ENCODE measurements at places on chromosomes 7 and 10.
A peak's percentile ranks its signal among the peaks of the same experiment; 100 is the strongest.

DNA sequence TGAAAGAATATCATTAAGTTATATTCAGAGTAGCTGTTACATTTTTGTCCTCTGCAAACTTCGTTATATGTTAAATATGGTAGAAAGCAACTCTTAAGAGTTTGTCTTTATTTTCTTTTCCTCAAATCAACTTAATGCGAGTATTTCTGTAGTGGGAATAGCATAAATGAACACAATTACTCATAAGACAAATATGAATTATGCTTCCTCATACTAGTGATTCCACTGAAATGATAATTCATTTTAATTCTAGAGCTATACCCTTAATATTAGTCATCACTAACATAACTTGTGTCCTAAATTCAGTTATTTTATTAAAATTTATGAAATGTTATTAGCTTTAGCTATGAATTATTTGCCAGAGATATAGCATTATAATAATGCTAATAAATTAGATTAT is 820.6 kb upstream of the KCND2 start:
- DNase-seq, result no peak

DNA sequence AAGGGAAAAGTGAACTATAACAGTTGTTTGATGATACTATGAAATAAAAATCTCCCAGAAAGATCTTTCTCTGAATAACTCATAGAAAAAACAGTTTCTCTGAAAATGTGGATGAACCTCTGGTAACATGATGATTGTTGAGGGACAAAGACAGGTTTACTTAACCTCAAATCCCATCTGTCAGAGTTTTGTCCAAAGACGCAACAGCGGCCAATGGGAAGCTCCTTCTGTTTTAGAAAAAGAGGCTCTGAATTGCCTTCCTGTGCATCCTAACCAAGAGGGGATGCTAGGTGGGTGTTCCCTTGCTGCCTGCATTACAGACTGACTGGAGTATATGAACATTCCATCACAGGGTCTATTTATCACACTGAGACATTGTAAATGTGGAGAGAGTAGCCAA is 8.9 kb upstream of the HYCC1 start:
- DNase-seq, result no peak

DNA sequence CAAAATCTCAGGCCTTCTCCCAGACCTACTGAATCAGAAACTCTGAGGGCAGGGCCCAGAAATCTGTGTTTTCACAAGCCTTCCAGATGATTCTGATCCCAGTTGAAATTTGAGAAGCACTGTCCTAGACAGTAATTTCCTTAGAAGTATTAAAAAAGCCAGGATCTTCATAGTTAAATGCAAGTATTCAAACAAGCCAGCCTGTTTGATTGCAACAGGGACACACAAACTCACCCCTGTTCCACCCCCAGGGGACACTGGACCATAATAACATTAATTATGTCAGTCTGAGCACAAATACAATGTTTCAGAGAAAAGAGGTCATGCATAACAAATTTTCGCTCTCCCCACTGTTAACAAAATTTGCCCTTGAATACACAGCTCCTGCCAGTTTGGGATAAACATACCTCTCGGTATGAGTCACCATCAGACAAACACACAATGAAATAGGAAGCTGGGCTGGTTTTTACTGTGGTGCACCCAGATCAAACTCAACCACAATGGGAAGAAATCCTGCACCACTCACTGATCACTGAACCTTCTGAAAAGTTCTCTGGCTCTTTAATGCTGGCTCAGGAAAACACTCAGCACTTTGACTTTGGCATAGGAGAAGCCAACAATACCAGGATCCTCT is 34.3 kb downstream of the ABLIM1 start:
- no peak for DNase-seq

- DNase-seq, result no peak
Observed at GRCh38 chr7:96614154-96614867, 95.3 kb downstream of the SEM1 start.

DNA sequence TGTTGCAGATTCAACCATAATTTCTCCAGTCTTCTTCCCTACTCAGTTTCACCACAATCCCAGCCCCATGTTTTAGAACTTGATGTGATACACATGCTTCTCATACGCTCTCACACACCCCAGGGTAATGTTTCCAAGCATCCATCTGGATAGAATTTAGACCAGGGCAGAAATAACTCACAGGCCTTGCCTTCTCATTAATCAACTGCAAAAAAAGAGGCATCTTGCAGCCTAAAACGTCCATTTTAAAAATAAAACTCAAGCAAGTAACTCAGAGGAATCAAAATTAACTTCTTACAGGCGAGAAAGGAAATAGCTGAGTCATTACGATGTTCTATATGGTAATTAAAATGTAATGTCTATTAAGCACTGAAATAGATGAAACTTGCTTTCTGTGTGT is 127.2 kb upstream of the RSU1 start:
- DNase-seq, result no peak

DNA sequence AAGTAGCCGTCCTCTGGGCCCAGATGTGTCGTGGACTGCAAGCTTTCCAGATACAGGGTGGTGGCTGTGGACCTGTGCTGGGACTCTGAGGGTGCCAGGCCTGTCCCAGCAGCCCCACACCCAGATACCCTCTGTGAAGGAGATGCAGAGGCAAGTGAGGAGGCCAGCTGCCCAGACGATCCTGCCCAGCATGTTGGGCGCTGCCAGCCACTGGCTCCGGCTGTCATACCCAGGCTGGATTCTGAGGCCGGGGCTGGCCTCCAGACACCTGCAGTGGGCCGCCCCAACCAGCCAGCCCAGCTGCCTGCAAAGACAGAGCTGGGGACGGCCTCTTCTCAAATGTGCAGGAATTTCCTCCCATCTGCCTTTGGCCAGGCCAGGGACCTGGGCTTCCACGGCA is 39.1 kb upstream of the EBF3 start:
- no peak for DNase-seq

DNA sequence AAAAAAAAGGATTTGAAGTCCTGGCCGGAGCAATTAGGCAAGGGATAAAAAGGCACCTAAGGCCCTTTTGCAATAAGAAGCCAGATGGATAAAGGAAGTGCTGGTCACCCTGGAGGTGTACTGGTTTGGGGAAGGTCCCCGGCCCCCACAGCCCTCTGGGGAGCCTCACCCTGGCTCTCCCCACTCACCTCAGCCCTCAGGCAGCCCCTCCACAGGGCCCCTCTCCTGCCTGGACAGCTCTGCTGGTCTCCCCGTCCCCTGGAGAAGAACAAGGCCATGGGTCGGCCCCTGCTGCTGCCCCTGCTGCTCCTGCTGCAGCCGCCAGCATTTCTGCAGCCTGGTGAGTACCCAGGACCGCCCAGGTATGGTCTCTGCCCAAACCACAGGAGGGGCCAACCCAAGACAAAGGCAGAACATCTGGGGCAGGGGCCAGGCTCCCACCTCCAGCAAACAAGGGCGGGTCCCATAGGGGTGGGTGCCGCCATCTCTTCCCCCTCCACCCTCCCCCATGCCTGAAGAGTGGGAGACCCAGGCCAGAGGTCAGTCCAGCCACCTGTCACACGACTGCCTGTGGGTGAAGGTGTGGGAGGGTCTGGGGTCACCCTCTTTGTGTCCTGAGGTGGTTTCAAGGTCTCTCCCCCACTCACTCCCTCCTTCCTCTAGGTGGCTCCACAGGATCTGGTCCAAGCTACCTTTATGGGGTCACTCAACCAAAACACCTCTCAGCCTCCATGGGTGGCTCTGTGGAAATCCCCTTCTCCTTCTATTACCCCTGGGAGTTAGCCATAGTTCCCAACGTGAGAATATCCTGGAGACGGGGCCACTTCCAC is at the start of gene PILRB:
Gene PILRB, plus strand, starts transcription at position 91 of the 830 bp plus-strand sequence. Its CDS starts 186 bp downstream, at position 277.
- DNase-seq, result no peak

DNA sequence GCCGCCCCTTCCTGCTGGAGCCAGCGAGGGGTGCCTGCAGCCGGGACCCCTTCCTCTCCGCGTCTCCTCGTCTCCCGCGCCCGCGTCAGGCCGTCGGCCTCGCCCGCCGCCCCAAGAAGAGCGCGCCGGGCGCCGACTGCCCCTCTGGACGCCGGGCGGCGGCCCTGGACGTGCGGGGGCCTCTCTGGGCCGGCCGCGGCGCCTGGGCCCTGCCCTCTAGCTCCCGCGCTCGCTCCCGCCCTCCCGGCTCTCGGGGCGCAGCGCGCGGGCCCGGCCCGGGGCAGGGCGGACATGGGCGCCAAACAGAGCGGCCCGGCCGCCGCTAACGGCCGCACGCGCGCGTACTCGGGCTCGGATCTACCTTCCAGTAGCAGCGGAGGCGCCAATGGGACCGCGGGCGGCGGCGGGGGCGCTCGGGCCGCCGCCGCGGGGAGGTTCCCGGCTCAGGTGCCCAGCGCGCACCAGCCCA is 704 bp downstream of the ZNRF2 start:
- peak; percentile 60 for DNase-seq

DNA sequence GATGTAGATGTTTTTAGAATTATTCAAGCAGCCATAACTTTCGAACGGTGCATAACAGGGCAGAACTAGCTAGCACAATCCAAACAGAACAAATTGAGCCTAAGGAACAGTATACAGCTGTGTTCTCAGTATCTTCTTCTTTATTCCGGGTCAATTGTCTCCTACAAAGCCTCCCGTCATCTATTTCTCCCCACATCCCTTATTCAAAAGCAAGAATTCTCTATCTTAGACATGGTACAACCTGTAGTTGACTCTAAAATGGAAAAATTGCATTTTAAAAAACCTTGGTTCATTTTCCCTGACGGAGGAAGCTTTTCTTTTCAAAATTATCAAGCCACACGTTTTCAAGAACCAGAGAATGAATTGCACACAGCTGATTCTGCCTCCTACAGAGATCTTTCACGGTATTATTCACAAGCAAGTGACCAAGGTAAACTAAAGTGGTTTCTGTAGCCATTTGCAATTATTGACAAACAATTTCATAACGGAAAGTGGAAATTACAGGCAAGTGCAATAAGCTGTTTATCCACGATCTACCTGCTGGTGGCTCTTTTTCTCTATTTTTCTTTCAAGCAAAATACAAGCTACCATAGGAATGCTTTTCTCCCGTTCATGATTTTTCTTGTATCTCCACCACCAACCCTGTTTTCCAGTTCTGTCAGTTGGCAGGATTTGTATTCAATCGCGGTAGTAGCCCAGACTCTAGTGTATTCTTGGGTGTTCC is 2.3 kb downstream of the GRM8 start:
- DNase-seq, result no peak

- DNase-seq, result no peak
Observed at GRCh38 chr7:73567846-73568685, 10.3 kb downstream of the TBL2 start.

GRCh38 chr7:7434329-7434728 is 101.3 kb downstream of the COL28A1 start:
- DNase-seq, result no peak

DNA sequence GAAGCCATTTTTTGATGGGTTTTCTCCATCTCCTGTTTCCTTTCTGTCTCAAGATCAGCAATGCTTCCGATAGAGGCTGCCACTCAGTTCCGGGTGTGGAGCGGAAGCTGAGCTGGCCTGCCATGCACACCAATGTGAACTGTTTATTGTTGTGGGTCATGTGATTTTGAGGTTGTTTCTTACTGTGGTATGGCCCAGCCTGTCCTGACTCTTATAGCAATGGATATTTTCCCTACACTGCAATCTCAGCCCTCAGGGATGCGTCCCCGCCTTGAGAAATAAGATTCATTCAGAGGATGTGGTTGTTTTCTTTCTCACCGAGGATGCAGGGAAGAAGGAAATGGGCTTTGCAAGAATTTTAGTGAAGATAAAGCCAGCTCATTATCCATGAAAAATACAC is 134.7 kb downstream of the PFKFB3 start:
- DNase-seq, result no peak

- DNase-seq, result no peak
Observed at GRCh38 chr7:21526007-21526406, 16.8 kb upstream of the DNAH11 start.

GRCh38 chr7:157769526-157770215 is 432.9 kb downstream of the DNAJB6 start:
- DNase-seq, result no peak

- DNase-seq, result peak; percentile 77
Observed at GRCh38 chr10:12181065-12181775, 14.5 kb downstream of the NUDT5 start.

DNA sequence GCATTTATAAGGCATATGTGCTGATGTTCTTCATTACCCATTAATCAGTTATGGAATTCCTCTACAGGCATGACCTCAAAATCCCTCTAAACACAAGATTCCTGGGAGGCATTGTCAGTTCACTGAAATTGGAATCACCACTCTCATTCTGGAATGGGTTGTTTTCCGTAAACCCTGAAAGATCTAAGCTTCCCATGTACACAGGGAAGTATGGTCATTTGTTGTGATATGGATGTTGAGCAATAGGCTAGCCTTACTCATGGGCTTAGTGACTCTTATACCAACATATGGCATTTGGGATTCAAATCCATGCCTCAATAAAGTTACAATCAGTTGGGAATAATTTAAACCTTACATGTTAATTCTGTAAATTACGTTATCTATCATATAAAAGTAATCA is 258.0 kb downstream of the XPNPEP1 start:
- no peak for DNase-seq

DNA sequence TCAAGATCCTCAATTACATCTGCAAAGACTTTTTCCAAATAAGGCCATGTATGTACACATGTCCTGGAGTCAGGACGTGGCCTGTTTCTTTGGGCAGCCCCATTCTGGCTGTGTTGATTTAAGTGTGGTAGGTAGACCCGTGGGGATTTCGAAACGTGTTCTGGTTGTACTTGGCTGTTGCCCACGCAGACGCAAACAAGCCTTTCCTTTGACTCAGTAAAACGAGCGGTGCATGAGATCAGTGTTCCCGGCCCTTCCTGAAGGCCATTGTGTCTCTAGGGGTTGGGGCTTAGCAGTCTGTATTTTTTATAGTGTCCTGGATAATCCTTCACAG is 64.8 kb upstream of the DNAJB6 start:
- no peak for DNase-seq

- DNase-seq, result no peak
Observed at GRCh38 chr10:23099816-23100215, 4.4 kb downstream of the MSRB2 start.

DNA sequence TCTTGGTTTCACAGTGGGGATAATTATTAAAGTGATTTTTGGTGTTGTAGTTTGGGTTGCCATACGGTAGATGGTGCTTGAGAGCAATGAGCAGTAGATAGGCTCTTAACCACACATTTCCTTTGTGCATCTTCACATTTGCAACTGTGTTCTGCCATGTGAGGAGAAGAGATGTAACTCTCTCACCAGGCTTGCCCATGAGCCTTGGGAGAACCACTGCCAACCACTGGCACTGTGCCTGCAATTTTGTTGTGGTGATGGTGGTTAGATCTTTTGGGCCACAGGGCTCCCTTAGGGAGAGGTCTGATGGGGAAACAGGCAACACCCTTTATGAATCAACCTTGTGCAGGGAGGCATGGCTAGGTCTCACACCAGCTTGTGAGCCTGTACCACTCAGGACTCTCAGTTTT is 204.3 kb downstream of the CCDC7 start:
- DNase-seq, result no peak

GRCh38 chr10:117551330-117552155 is 9.0 kb downstream of the EMX2 start:
- no peak for DNase-seq

GRCh38 chr7:665736-666453 is 60.6 kb upstream of the DNAAF5 start:
- no peak for DNase-seq
